ENCODE measurements at places on chromosomes 5 and 9.

- DNase-seq, result peak; percentile 5
These were observed 1.3 kb downstream of the PCSK5 start for GRCh38 chr9:75891771-75892215.

DNA sequence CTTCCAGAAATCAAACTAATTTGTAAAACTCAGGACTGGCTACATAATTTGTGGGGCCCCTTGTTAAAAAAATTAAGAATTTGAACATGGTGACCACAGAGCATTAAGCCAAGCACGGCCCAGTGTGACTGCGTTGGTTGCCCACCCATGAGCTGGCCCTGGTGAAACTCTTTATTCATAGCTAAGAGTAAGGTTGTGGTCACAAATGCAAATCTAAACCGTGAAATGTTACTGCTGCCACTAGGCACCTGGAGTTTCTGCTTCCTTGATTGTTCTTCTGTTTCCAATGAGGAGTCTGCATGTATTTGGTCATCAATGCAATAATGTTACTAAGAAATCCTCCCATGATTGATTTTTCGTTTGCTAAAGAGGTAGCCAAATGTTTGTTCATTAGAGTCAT lies 4.2 kb downstream of the GCNT1 start:
- DNase-seq, result no peak

DNA sequence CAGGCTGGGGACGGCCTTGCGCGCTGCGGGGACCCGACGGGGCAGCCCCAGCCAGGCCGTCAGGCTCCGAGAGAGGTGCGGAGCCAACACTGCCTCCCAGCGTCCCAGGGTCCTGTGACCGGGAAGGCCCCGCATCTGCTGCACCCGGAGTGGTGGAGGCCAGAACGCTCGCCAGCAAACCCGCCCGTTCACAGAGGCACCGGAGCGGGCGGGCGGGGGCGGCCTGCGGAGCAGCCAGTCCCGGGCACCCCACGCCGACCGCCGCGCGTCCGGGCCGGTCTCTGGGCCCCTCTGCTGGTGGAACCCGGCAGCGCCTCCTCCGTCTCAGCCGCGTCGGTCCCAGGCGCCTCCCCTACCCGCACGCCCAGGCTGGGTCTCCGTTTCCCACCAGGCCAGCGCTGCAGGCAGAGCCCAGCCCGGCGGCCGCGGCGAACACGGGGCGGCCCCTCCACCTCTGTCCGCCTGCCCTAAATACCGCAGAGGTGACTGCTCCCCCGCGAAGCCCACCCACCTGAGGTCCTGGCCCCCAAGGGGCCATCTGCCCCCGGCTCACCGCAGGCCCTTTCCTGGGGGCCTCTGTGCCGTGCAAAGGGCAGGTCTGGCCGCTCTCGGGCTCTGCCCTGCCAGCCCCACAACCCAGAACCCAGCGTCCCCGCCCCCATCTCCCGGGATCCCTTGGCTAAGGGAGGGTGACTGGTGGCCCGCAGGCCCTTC lies 15.9 kb downstream of the EXD3 start:
- DNase-seq, result peak; percentile 91

DNA sequence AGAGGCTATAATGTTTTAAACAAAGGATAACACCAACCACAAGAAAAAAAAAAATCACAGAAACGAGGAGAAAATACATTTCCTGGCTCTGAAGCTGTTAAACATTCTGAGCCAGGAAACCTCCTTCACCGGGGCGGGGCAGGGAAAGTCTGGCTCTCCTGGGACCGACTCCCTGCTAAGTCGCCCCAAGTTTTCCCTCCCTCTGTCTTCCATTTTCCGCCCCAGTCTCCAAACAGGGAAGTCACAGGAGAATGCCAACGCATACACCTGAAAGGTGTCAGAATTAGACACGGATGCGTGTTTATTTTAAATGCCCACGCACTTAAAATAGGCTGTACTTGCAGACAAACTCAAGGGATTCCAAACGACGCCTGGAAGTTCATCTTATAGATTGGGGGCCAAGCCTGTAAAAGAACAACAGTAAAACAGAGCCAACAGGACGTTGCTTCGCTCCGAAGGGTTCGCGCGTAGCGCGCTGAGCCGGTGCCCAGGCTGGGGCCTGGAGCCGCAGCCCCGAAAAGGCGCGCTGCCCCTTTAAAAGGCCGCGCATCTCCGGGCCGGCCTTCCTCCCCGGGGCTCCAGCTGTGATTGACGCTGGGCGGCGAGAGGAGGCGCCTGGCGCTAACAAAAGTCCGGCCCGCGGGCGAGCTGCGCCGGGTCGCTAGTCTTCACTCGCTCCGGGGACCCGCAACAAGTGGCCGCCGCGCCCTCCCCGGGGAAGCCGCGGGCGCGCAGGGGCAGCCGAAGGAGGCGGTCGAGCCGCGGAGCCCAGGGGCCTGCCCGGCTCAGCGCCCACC lies at the start of gene FBXL7:
FBXL7 (plus strand) TSS at position 653 of the 797 bp plus-strand sequence.
- DNase-seq, result peak; percentile 88

DNA sequence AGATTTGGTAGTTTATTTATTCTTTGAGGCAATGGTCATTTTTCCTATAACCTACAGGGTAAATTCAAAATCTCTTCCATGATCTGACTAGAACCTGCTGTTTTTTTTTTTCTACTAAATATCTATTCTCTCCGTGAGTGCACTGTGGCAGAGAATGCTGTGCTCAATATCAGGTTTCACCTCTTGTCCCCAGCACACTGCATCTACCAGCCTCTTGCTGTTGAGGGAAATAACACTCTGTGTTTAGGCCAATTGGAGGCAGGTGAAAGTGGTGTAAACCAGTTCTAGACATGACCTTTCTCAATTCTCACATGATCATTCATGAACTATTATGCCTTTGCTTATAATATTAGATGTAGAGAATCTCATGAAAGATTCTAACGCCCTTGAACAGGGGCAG lies 2365.9 kb downstream of the MAT2B start:
- no peak for DNase-seq

DNA sequence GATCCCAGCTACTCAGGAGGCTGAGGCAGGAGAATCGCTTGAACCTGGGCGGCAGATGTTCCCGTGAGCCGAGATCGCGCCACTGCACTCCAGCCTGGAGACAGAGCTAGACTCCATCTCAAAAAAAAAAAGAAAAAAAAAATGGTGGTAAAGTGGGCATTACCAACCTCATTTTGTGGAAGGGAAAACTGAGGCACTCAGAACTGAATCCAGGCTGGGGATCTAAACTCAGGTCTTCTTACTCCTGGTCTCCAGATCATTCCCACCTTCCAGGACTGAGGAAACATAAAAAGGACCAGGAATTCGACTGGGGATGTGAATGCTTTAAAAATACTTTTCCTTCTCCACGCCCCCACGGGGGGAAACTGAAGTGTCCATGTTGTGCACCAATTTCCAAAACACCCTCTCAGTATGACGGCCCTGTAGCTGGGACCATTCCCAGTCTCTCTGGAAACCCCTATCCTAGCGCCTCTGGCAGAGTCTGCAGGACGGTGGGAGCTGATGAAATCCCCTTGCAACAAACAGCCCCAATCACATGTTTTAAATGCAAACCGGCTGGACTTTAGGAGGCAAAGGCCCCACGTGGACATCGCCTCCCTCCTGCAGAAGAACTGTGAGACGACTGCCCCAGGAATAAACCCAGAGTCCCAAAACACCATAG lies 8.9 kb upstream of the AKNA start:
- no peak for DNase-seq

DNA sequence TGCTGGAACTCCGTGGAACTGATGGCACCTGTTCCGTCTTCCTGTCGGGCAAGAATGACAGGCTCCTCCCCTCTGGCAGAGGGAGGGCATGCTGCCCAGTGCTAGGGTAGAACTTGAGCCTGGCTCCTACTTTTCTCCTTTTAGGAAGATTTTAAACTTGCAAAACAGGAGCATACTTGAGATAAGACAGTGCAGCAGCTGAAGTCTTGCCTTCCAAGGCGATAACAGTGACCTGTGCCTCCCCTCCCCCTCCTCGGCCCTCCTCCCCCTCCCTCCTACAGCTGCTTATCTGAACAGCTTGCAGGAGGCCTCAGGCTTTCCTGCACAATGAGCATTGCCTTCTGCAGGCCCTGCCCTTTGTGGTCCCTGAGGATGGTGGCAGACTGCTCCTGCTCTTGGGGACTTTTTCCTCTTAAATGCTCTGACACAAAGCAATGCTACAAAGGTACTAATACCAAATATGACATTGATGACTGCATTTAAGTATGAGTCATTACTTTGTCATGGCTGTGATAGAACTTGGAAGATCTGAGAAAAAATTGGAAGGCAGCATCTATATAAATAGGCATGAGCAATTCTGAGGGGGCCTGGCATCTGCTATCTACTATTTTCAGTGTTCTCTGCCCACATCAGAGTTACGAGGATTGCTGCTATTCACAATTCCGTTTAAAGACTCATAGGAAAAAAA lies 2.0 kb downstream of the GADD45G start:
- peak; percentile 11 for DNase-seq

DNA sequence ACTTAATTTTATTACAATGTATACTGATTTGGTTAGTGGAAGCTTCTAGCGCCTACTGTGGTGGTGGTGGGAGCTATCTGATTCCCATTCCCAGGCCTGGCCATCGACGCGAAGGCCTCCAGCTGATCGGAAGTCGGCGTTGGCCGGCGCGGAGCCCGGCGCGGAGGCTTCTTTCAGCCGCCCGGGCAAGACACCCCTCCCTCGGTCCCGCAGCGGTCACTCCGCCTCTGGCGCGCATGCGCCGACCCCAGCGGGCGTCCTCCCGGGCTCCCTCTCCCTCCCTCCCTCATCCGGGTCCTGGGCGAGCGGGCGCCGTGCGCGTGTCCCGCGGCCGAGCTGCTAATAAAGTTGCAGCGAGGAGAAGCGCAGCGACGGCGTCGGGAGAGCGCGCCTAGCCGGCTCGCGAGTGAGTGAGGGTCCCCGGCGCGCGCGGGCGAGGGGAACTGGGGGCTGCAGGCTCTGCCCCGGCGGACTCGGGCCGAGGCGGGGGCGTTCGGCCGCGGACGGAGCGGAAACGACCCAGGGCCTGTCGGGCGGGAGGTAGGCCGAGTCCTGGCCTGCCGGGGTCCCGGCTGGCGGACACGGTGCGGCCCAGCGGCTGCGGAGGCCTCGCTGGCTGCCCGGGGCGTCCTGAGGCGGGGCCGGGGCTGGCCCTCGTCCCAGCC lies at the start of gene SMAD5:
SMAD5 (plus strand) TSS at position 289 of the 665 bp plus-strand sequence. CDS start 20,916 bp downstream, outside the sequence.
- peak; percentile 98 for DNase-seq

- DNase-seq, result no peak
These were observed 147.6 kb downstream of the NR2F1-AS1 start for GRCh38 chr5:93433422-93433821.

- DNase-seq, result peak; percentile 15
These were observed 1.7 kb upstream of the TOPORS start for GRCh38 chr9:32554107-32554506.

DNA sequence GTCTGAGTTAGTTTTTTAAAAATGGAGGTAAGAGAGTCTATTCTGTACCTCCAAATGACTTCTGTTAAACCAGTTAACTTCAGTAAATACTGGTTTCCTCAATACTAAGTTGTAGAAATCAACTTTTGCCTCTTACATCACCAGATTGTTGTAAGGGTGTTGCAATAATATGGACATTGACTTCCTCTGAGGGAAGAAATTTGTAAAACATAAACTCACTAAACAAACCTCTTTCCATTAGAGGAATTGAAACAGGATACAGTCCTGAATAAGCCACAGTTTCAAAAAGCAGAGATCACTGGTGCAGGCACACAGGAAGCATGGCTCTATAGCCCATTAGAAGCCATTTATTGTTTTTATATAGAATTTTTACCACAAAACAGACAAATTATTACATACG lies 32.7 kb upstream of the SLCO6A1 start:
- DNase-seq, result no peak

- DNase-seq, result no peak
These were observed 172.1 kb upstream of the PPP1R2B start for GRCh38 chr5:156677963-156678362.

DNA sequence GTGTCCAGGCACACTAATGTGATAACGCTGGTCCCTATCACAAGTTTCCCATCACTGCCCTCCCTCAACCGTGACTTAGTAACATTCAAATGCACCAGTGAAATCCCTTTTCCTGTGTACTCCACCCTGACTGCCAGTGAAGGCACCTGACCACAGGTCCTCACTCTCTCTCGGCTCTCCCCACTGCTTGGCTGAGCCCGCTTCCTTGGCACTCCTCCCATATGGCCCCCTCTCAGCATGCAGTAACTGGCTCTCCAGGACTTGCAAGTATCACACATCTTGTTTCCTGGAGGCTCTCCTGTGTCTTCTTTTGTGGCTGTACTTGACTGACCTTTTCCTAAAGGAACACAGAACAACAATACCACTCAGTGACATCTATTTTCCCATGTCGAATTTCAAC lies 292.0 kb upstream of the ZNF608 start:
- DNase-seq, result no peak

- peak; percentile 55 for DNase-seq
These were observed 16.5 kb upstream of the QRFP start for GRCh38 chr9:130912932-130913598.

GRCh38 chr5:97455996-97456395 lies 272.9 kb upstream of the RIOK2 start:
- no peak for DNase-seq

- DNase-seq, result no peak
These were observed 19.0 kb downstream of the C9orf152 start for GRCh38 chr9:110188991-110189390.

- DNase-seq, result peak; percentile 71
These were observed 27.9 kb upstream of the RECK start for GRCh38 chr9:36008774-36009300.

- DNase-seq, result no peak
These were observed 101.7 kb downstream of the PSD2 start for GRCh38 chr5:139897342-139897741.

DNA sequence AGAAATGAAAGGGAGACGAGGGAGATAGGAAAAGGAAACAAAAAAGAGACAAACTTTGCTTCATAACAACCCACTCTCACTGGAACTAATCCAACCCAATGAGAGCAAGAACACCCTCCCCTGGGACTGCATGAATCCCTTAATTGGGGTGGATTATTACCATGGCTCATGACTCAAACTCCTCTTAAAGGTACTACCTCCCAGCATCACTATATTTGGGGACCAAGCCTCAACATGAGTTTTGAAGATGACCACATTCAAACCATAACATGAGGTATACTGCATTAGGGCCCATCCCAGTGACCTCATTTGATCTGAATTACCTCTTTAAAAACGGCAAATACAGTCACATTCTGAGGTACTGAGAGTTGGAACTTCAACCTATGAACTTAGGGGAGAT lies 8.0 kb downstream of the MTAP start:
- DNase-seq, result no peak

DNA sequence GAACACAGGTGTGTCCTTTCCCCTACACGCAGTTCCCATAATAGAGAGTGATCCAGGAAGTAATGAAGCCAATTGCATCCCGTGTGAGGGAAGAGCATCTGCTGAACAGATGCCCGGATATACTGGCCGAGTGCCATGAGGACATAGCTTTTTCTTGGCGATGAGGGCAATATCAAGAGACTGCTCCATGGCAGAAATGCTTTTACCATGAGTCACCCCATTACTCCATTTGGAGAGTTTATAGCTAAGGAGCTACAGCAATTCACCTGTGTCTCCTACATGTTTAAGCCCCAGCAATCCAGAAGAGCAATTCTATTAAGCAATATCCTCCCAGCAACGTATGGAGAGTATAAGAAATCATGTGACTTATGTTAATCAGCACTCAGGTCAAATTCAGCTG lies 222.0 kb upstream of the KLF4 start:
- peak; percentile 96 for DNase-seq

GRCh38 chr9:105132606-105133005 lies 111.8 kb upstream of the SLC44A1 start:
- DNase-seq, result no peak

GRCh38 chr9:82940376-82940775 lies 122.6 kb downstream of the RASEF start:
- no peak for DNase-seq

All from dermis blood vessel endothelial cell (primary cell).